ENCODE measurements at places on chromosomes 2 and 18. TPM values are rescaled to one million over a fixed set of nuclear protein-coding genes. Genes with fewer than 3 reads are reported as not detected.

Gene NGEF
- total RNA-seq, result 1.5 TPM

Gene CRYGC
- not detected for total RNA-seq

GRCh38 chr2:32484937-32485336 lies 128.1 kb downstream of the BIRC6 start:
- no peaks in the 10 kb centered on the region for H3K27me3 ChIP-seq
- H3K4me3 ChIP-seq, result no peak overlapping the region
- H3K27ac ChIP-seq, result no peak overlapping the region
- H3K4me1 ChIP-seq, result no peaks in the 10 kb centered on the region
- DNase-seq, result no peak
- H3K36me3 ChIP-seq, result no peaks in the 10 kb centered on the region

GRCh38 chr2:55693181-55694125 lies at the start of gene PNPT1:
Gene PNPT1 (minus strand): TSS chr2:55693844. CDS start chr2:55693823, 21 bp downstream.
- peak within 1 kb of the TSS; percentile 44 for H3K4me3 ChIP-seq
- H3K4me1 ChIP-seq, result peaks cover 5% of the 10 kb centered on the region
- H3K36me3 ChIP-seq, result no peaks in the 10 kb centered on the region
- H3K27ac ChIP-seq, result peak within 1 kb of the TSS; percentile 26

DNA sequence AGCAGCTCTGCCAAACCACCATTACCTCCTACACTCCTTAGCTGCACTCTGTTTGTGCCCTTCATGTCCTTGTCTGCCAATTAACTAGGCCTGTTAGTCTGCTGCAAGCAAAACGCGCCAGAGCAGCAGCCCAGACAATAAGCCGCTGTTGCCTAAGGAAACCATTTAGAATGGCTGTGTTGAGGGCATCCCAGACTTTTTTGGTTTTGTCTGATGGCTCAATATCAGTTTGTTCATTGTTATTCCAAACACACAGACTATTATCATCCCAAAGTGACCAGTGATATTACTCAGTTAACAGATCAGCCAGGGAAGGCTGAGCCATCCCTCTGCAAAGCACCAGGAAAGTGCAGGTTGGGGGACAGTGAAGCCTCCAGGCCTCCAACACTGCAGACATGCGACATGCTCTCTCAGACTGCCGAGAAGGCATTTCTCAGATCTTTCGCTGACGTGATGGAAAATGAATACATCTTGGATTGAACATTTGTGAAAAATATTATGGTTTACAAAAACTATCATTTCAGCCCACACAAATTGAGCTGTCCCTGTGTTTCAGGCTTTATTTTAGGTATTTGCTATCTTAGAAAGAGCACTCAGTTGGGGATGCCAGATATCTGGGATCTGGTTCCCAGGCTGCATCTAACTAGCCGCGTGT lies 182.0 kb upstream of the HNRNPA3 start:
- no peaks in the 10 kb centered on the region for H3K27me3 ChIP-seq
- no peak overlapping the region for H3K27ac ChIP-seq
- H3K4me3 ChIP-seq, result no peak overlapping the region
- no peaks in the 10 kb centered on the region for H3K36me3 ChIP-seq
- peaks cover 3% of the 10 kb centered on the region for H3K4me1 ChIP-seq
- no peak for DNase-seq

- H3K27ac ChIP-seq, result no peak overlapping the region
- H3K4me3 ChIP-seq, result no peak overlapping the region
- H3K36me3 ChIP-seq, result no peaks in the 10 kb centered on the region
- no peaks in the 10 kb centered on the region for H3K4me1 ChIP-seq
Measured at GRCh38 chr2:209900638-209901037, 101.8 kb upstream of the RPE start.

- no peak overlapping the region for H3K27ac ChIP-seq
- no peak overlapping the region for H3K4me3 ChIP-seq
- no peak for DNase-seq
- no peaks in the 10 kb centered on the region for H3K27me3 ChIP-seq
Measured at GRCh38 chr2:88575051-88575450, 52.2 kb downstream of the EIF2AK3 start.

DNA sequence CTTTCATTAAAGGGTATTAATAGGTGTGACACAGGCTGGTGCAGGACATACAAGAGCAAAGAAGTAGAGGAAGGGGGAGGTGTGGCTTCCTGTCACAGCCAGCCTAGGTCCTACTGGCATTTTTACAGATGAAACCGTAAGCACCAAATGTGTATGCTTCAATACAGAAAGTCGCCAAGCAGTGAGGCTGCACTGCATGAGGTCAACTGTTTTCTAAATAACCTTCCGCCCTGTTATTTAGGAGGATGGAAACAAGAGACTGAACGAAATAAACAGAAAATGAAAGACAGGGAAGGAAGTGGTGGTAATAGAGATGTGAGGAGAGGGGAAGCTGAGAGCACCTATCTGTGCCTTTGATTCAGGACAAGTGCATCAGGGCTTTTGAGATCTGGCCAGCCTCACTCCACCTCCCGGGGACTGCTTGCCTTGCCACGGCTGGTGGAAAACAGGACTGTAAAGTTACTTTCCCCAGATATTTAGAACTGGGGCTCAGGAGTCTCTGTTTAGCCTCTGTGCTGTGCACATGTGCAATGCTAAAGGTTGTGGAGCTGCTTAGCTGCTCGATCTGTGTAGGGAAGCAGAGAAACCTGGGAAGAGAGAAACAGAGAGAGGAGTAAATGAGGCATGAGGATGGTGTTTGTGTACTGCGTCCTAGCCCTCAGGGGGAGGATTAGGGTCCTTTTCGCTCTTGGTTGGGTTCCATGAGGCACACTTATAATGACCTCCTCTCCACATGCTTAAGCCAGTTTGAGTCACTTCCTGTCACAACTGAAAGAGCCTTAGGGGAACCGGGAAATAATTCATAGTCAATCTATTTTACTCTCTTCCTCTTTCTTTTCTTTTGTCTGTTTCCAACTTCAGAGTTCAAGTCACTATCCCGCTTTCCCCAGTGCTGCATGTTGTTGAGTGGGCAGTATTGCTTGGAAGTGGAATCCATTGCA lies 62.3 kb upstream of the BOD1L2 start:
- no peak overlapping the region for H3K4me3 ChIP-seq
- H3K27ac ChIP-seq, result no peak overlapping the region
- H3K27me3 ChIP-seq, result no peaks in the 10 kb centered on the region
- no peak for DNase-seq

DNA sequence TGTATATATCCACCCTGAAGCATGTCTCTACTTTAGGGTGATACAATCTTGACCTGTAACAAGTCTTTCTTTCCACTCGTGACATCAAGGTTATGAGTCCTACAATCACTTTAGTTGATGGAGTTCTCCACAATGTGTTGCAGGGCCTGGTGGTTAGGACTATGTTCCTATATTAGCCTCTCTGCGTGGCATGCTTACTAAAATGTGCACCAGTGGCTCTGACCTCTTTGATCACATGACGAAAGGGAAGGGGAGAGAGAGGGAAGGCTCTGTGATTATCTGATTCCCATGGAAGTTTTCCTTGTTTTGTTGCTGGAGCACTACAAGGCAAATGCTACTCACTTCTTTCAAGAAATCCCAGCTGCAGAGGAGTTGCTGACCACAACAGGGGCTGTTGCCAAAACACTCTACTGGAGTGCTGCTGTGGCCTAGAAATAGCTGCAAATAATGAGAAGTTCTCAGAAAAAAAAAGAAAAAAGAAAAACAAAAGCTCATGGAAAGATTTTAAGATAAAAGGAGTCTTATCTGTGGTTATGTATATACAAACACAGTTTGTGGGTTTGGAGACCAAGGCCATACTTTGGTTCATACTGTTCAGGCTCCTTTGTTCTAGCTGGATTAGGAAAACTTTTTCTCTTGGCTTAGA lies 272.8 kb upstream of the MMADHC start:
- H3K27me3 ChIP-seq, result no peaks in the 10 kb centered on the region
- H3K4me3 ChIP-seq, result no peak overlapping the region
- DNase-seq, result no peak
- no peaks in the 10 kb centered on the region for H3K4me1 ChIP-seq
- no peak overlapping the region for H3K27ac ChIP-seq
